Left cardiac atrium (tissue), 4 donors: ENCODE measurements at places on chromosomes 3 and 15. TPM values are rescaled to one million over a fixed set of nuclear protein-coding genes. Genes with fewer than 3 reads are reported as not detected.

- DNase-seq: no peak
Measured at GRCh38 chr3:152100491-152101132, 168.1 kb upstream of the MBNL1 start.

- no peak for DNase-seq
Measured at GRCh38 chr15:60661080-60661645, 182.2 kb upstream of the ICE2 start.

DNA sequence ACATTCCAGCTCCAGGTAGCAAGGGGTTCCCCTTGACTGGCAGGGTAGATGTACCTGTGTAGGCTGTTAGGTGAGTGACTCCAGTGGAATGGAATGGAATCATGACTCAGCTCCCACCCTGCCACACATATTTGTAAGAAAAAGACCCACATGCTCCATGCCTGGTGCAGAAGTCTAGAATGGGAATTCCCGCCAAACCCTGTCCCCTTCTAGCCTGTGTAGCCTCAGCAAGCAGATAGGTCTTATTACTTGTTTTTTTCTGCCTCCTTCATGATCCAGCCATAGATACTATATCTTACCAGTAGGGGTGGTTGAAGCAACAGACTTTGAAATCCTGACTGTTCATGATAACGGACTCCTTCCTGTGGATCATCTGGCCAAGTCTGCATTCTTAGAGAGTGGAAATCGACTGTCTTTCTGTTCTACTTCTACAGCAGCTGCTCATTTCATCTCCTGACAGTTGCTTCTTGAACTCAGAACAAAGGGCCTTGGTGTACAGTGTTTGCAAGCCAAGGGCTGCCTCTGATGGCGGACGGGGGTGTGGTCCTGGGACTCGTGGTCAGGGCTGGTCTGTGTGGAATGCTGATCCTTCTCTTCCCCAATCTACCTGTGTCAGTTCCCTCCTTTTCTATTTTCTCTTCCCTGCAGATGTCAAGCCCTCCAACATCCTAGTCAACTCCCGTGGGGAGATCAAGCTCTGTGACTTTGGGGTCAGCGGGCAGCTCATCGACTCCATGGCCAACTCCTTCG lies 16.3 kb downstream of the SNAPC5 start:
- DNase-seq: no peak

PSTPIP1 gene
- 6.1 TPM for total RNA-seq

DNA sequence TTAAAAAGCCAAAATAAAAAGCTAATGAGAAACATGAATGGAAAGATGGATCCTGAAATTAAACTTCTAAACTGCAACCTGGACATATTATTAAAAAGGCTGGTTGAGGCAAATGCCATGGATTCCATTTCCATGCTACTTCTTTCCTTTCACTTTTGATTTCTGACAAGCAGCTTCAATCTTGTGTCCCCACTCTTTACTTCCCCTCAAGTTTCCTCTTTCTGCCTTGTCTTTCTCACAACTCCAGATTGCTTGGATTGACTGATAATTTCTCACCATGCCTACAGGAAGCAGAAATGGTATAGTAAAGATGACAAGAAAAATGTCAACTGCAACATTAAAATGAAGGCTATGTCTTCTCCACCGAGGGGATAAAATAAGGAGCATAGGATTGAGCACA lies 1136.7 kb downstream of the TUSC7 start:
- no peak for DNase-seq

RBMS3 gene
- total RNA-seq: 40.7 TPM

- no peak for DNase-seq
Measured at GRCh38 chr3:163576314-163576713, 1502.0 kb downstream of the SI start.

DNA sequence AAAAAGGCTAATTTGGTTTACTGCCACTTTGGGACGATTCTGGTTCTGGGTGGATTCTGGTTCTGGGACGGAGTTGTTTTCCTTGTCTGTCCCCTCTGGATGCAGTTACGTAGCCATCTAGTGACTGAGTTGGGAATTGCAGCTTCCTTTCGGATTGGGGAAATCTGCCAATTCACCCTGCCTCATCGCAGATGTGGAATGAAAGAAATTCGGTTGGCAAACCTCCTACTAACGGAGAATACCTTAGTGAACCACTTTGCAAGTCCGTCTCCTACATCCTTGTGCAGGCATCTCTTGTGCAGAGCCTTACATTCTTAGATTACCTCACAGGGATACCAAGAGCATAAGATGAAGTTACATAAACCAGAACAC lies 31.5 kb upstream of the AP4E1 start:
- DNase-seq: peak; percentile 58

ALPK3 gene
- 75.7 TPM for total RNA-seq

GNL3 gene
- total RNA-seq: 61.2 TPM

GRCh38 chr3:49619649-49620048 lies 54.5 kb upstream of the APEH start:
- DNase-seq: no peak

DNA sequence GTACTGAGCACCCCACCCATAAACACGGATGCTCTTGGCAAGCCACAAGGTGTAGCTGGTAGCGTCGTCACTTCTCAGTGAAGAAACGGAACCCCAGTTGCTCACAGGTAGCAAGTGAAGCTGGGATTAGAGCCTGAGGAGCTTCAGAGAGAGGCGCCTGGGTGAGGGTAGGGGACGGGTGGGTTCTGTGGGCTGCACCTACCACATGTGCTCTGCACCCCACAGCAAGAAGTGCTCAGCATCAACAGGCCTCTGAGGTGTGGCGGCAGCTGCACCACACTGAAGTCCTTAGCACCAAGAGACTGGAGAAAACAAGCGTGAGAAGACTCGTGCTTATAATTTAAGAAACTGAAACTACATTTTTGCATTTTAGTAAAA lies 9.8 kb downstream of the MAP6D1 start:
- DNase-seq: no peak

DNA sequence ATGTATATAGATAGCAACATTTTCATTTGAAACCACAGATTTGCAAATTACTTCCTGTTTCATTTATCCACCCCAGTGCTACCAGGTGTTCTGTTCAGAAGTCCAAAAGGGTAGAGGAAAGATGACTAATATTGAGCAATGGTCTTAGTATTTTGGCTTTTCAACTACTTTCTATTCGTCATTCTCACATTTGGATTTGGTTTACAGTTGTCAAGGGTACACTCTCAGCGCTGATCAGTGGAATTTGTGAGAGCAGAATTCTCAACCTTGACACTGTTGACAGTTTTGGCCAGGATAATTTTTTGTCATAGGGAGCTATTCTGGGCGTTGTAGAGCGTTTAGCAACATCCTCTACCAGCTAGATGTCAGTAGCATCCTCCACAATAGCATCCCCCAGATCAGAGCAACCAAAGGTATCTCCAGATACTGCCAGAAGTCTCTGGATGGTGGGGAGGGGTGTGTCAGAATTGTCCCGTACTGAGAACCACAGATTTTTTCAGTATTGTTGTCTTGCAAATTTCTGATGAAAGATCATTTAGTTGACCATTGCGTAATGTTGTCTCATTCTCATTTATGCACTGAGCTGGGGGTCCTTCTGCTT lies 4.2 kb downstream of the HMCES start:
- no peak for DNase-seq

- DNase-seq: no peak
Measured at GRCh38 chr3:44883213-44883955, 9.0 kb downstream of the TGM4 start.

GRCh38 chr3:107846279-107846852 lies 244.5 kb downstream of the CD47 start:
- peak; percentile 65 for DNase-seq

PLIN1 gene
- 245 TPM for total RNA-seq

GRCh38 chr3:160486459-160486869 lies 36.9 kb upstream of the TRIM59 start:
- DNase-seq: no peak

SMAD6 gene
- 13.5 TPM for total RNA-seq

GRCh38 chr3:31840252-31840651 lies 140.8 kb downstream of the OSBPL10 start:
- DNase-seq: no peak

GRCh38 chr3:156160647-156161046 lies 40.3 kb downstream of the KCNAB1 start:
- DNase-seq: no peak

DNA sequence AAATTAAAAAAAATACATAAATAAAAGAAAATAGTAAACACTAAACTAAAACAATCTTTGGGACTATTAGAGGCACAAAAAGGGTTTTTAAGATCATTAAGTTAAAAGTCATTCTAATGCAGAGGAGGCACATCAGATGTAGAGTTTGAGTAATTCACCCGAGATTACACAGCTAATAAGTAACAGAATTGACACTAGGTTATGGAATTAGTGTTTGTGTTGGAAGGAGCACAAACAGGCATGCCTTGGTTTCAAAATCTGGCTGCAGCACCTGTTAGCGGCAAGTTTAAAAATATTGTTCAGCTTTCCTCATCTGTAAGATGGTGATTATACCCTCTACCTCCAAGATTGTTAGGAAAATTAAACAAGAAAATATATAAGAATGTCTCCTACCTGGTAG lies 39.0 kb downstream of the RASA2 start:
- no peak for DNase-seq

DNA sequence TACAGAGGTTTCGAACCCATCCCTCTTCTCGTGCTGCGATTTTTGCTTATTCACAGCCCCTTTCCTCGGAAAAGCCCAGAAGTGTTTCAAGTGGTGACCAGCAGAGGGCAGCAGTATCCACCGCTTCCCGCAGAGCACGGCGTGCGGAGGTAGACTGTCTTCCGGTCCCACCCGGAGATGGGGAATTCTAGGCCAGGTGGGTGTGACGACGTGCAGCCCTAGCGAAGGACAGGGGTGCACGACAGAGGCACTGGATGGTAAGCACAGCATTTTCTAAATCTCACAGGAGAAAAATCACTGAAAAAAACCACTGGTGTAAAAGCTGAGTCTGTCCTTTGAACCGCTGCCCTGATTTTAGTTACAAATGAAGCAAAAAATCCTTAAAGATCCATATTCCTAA lies 7.4 kb upstream of the PSMD6 start:
- peak; percentile 76 for DNase-seq

- no peak for DNase-seq
Measured at GRCh38 chr3:138377804-138378203, 29.4 kb downstream of the MRAS start.

DNA sequence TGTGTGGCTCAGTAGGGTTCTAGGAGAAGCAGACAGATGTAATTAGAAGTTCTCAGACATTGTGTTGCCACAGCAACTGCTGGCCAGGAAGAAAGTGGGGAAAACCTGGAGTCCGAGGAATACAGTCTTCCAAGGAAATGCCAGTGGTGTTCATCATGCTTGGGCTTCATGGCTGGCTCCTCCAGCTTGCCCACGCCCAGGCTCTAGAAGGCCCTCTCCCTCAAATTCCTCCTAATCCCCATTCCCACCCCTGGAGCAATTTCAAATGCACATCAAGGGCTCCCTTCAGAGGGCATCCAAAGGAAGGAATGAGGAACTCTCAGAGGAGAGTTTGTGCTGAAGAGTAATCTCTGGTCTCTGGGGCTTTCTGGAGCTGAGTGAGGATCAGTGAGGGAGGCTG lies 21.9 kb downstream of the FSTL1 start:
- DNase-seq: no peak

EPHB3 gene
- total RNA-seq: 1.7 TPM

- DNase-seq: peak; percentile 22
Measured at GRCh38 chr3:127678611-127679533, 6.1 kb downstream of the ABTB1 start.

STARD9 gene
- total RNA-seq: 10.9 TPM

DNA sequence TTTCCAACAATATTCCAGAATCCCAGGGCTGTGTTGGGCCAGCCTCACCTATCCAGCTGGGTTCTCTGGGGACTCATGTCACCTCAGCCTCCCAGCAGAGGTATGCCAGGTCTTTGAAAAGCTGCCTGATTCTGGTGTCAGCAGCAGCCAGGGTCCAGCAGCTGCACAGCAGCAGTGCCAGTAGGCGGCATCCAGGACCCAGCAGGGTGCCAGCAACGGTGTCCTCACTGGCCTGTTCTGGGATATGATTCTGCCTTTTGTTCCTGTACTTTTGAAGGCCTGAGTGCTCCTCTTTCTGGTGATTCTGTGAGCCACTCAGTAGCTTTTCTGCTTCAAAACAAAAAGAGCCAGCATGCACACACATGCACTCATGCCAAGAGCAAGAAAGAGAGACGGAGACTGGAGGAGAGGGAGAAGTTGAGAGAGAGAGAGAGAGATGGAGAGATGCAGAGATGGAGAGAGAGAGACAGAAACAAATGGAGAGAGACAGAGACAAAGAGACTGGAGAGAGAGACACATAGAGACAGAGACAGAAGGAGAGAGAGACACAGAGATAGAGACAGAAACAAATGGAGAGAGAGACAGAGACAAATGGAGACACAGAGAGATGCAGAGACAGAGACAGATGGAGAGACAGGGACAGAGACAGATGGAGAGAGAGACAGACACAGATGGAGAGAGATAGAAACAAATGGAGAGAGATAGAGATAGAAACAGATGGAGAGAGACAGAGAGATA lies 205.7 kb downstream of the UACA start:
- DNase-seq: no peak

DYNLT2B gene
- total RNA-seq: 3.5 TPM

HACL1 gene
- 13.2 TPM for total RNA-seq

GRCh38 chr3:51792206-51792605 lies 13.2 kb upstream of the IQCF6 start:
- no peak for DNase-seq

GHSR gene
- not detected for total RNA-seq

- no peak for DNase-seq
Measured at GRCh38 chr15:43249236-43249635, 17.5 kb downstream of the TGM5 start.

TSPAN3 gene
- 143 TPM for total RNA-seq

- DNase-seq: no peak
Measured at GRCh38 chr3:171095063-171095462, 68.5 kb upstream of the SLC2A2 start.

DNA sequence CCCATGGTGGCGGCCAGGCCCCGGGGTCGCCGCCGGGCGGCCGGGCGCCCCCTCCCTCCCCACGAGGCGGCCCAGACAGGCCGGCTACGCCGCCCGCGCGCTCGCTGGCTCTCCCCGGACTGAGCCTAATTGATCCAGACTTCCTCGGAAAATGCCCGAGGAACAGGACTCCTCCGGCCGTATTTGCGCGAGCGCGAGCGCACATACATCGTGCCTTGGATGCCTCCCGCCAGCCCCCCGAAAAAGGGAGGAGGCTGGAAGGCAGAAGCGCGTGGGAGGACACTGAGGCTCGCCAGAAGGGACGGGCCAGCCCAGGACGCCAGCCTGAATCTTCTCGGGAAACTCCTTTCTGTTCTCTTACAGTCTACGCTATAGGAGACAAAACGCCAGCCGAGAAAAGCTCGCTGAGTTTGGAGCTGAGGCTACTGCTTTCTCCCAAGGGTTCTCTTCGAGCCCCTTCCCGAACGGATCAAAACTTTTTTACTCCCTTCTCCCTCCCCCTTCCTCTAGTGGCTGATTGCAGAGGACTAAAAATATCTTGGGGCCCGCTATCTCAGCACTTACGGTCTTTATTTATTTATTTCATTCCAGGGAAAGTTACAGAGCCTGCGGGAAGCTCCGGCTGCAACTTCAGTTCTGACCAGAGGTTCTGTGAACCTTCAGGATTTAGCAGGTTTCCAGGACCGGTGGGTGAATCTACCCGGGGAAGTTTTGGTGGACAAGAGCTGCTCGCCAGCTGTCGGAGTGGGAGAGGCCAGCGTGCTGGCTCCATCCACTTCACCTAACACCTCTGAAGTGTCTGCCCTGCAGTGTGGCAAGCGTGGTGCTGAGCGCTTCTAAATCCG lies at the start of gene PDZRN3:
TSS of gene PDZRN3 (minus strand) at position 121 of the 845 bp plus-strand sequence.
- peak; percentile 77 for DNase-seq
